ENCODE measurements at places on chromosomes 4 and X.

DNA sequence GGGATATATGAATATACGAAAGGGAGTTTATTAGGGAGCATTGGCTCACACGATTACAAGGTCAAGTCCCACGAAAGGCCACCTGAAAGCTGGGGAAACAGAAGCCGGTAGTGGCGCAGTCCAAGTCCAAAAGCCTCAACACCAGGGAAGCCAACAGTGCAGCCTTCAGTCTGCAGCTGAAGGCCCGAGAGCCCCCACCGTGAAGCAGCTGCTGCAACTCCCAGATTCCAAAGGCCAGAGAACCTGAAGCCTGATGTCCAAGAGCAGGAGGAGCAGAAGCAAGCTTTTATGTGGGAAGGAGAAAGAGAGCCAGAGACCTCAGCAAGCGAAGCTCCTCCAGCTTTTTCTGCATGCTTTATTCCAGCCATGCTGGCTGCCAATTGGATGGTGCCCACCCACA, 275.8 kb downstream of the PTTG2 start:
- DNase-seq = no peak

DNA sequence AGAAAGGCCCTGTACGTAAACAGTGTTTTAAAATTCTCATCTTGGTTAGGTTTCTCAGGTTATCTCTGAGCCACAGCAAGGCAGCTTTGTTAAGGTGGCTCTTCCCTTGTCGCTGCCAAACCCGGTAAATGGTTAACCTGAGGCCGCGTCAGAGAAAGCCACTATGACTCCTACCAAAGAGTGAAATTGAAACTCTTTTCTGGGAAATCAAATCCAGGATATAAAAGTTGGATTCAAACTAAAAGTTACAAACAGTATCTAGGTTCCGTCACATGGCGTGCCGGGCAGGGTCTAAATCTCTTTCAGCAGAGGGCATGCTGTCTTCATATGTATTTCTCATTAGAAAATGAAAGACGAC, 433 bp downstream of the MMAA start:
- DNase-seq = peak; percentile 74

GRCh38 chrX:45623266-45623665, 422.6 kb upstream of the DIPK2B start:
- DNase-seq = no peak

DNA sequence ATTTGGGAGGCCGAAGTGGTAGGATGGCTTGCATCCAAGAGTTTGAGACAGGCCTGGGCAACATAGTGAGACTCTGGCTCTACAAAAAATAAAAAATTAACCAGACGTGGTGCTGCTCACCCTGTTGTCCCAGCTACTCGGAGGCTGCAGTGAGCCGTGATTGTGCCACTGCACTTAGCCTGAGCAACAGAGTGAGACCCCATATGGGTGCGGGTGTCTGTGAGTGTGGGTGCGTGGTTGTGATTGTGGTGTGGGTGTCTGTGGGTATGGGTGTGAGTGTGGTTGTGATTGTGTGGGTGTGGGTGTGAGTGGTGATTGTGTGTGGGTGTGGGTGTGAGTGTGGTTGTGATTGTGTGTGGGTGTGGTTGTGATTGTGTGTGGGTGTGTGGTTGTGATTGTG, 114.6 kb downstream of the UBE2K start:
- peak; percentile 22 for DNase-seq

DNA sequence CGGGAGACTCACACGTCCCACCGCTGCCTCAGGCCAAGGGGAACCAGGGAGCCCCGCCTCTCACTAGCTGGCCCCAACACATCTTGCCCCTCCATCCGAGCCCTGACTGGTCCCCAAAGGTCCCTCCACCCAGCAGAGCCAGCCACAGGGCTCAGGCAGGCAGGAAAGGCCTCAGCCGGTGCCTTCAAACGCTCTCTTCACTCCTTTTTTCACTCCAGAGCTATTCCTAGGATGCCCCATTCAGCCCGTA, 1.5 kb upstream of the ARHGAP4 start:
- DNase-seq = no peak

DNA sequence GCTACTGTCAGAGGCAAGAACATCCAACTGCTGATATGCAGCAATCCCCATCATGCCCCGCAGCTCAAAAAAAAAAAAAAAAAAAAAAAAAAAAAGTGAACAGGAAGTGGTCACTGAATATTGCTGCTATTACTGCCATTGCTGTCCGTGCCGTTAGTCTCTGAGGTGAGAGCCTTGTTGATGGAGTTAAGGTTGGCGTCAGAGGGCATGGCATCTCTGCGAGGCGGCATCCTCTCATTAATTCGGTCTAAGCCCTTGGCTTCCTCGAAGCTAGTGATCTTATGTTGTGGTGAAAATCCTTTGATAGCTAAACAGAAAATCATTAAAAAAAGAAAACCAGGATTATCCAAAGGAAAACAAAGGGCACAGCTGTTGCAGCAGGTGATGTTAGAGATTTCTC, 321.6 kb downstream of the PPP3CA start:
- DNase-seq = no peak

DNA sequence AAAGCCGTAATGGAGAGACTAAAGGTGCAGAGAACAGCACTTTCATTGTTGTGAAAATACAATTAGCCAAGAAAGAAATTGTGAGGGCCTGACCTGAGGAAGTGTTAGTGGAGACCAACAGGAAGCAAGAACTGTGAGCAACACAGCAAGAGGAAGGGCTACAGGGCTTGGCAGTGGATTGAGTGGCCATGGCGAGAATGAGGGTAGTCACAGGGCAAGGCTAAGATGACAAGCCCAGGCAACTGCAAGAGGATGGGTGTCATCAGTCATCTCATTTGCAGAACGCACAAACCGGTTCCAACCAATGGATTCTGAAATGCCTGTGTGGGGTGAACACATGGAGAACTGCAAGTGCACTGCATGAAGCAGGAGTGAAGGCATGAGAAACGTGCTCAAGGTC, 3.6 kb downstream of the SLC10A6 start:
- no peak for DNase-seq

DNA sequence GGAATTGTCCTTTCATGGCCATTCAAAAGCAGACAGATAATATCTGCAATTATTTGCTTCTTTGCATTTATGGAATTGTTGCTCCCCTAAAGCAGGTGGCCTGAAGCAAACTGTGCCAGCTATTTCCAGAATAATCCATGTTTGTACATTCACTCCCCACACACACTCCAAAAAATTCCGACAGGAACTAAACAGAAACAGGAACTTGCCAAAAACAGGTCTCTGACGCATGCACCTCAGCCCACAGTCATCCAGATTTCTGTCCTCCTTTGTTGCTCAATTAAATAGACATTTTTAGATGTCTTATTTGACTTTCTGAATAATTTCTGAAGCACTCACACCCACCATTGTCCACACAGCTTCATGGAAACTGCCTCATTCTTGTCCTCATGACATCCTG, 71.5 kb upstream of the EDNRA start:
- no peak for DNase-seq

DNA sequence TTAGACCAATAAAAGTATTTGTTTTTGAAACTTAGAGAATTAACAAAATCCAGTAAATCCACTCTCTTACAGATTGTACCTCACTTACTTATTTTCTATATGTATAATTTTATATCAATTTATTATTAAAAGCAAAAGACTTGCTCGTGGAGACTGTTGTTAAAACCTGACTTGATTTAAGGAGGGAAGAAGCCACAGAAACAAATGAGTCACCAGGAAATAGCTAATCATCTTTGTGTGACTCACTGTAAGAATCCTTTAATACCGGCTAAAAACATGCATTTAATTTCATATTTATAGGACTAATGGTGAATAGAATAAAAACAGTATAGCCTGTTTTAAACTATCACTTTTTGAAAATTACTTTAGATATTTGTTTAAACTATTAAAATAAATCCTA, 29.9 kb upstream of the UBE2NL start:
- no peak for DNase-seq

GRCh38 chr4:85420831-85421230, 54.1 kb upstream of the ARHGAP24 start:
- no peak for DNase-seq

DNA sequence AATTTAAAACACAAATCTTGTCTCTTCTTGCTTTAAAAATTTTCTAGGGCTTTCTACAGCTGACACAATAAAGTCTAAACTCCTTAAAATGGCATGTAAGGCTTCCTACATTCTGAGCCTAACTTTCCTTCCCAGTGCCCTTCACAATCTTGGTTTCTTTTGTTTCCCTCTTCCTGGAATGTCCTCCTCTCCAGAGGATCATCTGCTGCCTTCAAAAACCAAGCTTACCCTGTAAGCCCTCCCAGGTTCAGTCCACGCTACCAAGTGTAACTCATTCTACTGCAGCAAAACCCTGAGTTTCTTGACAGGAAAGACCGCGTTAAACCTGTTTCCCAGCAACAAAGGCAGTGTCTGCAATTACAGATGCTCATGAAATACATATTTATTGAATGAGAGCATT, 91.3 kb downstream of the SHISA3 start:
- no peak for DNase-seq

GRCh38 chr4:80142394-80143306, 54.7 kb upstream of the PRDM8 start:
- DNase-seq = no peak

- DNase-seq = no peak
Observed at GRCh38 chr4:147580396-147580795, 36.8 kb upstream of the TMEM184C start.

- peak; percentile 43 for DNase-seq
Observed at GRCh38 chrX:1528186-1528883, 8.7 kb downstream of the P2RY8 start.

GRCh38 chrX:10177601-10178000, 20.8 kb downstream of the CLCN4 start:
- DNase-seq = no peak

DNA sequence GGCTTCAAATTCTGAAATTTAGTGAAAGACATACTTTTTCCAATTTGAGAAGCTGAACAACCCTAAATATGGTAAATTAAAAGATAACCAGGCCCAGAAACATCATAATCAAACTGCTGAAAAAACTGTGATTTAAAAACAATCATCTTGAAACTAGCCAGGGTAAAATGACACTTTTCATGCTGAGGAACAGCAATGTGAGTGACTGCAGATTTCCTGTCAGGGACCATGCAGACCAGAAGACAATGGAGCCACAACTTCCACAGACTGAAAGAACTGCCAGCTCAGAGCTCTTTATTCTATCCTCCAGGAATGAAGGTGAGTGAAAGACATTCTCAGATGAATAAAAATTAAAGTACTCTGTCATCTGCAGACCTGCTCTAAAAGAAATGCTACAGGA, 73.3 kb downstream of the NAT8L start:
- no peak for DNase-seq

- no peak for DNase-seq
Observed at GRCh38 chr4:106172861-106173260, 143.1 kb downstream of the TBCK start.
